NCI-H226 (cell line): ENCODE measurements at places on chromosomes 7 and 10.

DNA sequence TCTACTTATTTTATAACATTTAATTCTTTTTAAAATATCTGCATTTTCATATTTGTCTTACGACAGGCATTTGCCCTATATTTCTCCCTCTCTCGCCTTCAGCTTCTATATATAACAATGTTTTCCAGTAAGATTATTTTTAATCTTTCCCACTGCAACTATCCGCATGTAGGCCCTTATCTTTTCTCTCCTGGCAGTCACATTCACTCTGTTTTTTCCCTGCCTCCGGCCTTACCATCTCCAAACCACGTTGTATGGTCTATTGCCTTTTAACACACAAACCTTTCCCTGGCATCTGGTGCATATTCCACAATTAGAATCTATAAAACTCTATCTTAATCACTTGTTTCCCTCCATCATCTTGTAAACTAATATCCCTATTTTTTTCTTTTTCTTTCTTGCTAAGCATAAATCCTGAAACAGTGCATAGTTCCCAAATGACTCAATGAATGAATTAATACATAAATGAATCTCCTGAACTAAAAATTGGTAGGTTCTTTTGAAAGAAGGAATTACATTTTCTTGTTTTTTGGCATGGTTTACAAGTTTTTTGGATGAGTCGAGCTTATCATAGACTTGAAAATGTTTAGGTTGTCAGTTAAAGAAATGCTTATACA is 173.2 kb downstream of the SEMA3A start:
- DNase-seq: peak; percentile 8

- no peak for DNase-seq
Observed at GRCh38 chr7:122056977-122057376, 87.1 kb downstream of the AASS start.

- DNase-seq: no peak
Observed at GRCh38 chr10:50512743-50513416, 110.9 kb downstream of the SGMS1 start.

- no peak for DNase-seq
Observed at GRCh38 chr7:135801877-135802276, 53.3 kb upstream of the FAM180A start.

GRCh38 chr7:41915871-41916270 is 213.0 kb upstream of the INHBA start:
- DNase-seq: peak; percentile 48

DNA sequence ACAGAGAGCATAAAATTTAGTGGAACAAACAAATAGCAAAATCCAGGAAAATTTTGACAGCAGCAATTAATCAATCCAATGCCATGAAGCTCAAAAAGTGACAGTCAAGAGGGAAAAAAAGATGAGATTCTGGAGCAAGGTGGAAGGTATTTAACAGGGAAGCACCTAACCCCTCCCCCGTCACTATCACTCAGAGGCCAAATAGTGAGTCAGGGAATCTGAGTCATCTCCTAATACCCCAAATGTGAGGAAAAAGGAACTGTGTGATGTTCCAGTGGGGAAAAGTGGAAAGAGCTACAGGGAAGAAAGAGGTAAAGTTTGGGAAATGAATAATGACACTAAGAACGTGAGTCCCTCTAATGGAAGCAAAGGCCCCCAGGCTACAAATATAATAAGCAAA is 113.2 kb upstream of the PHF14 start:
- DNase-seq: no peak

- DNase-seq: no peak
Observed at GRCh38 chr7:98917331-98917730, 39.0 kb downstream of the TRRAP start.

DNA sequence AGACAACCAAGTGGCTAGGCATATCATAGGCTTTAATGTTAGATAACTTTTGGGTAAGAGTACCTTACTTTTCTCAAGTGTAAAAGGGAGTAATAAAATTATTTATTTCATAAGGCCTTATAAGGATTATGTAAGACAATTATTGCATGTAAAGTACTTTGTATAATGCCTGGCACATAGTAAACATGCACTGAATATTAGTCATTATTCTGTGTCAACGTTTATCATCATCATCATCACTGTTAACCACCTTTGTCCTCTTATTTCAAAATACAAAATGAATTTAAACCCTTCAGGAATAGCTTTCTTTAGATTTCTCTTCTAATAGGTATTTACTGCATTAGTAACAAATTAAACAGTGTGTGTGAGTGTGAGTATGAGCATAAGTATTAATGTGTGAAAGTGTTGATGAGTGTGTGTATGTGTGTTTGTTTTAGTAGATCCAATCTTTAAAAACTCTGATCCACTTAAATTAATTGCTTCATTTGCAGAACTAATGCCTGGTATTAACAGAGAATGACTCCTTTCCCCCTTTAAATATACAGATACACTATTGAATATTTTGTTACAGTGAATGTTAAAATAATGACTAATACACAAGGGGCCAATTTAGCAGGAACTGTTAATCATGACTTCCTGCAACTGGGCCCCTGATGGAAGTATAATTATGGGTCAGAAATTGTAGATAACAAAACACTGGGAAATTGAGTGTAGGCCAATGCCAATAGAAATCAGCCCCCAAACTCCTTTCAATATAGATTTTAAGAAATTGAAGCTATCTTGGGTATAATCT is 213.3 kb upstream of the FZD8 start:
- DNase-seq: no peak

- DNase-seq: no peak
Observed at GRCh38 chr10:4247379-4247778, 462.4 kb upstream of the KLF6 start.

- DNase-seq: no peak
Observed at GRCh38 chr10:29615195-29615594, 19.6 kb downstream of the SVIL start.

- DNase-seq: no peak
Observed at GRCh38 chr7:116011584-116011983, 19.0 kb downstream of the TFEC start.

GRCh38 chr10:48940372-48940771 is 732 bp upstream of the LRRC18 start:
- DNase-seq: no peak

- DNase-seq: no peak
Observed at GRCh38 chr7:5337047-5337446, 54.3 kb downstream of the SLC29A4 start.

GRCh38 chr7:40211276-40212003 is 76.6 kb downstream of the SUGCT start:
- DNase-seq: peak; percentile 94
